ENCODE measurements at places on chromosomes 13 and 19. TPM values are rescaled to one million over a fixed set of nuclear protein-coding genes. Genes with fewer than 3 reads are reported as not detected.
A peak's percentile ranks its signal among the peaks of the same experiment; 100 is the strongest.

DNA sequence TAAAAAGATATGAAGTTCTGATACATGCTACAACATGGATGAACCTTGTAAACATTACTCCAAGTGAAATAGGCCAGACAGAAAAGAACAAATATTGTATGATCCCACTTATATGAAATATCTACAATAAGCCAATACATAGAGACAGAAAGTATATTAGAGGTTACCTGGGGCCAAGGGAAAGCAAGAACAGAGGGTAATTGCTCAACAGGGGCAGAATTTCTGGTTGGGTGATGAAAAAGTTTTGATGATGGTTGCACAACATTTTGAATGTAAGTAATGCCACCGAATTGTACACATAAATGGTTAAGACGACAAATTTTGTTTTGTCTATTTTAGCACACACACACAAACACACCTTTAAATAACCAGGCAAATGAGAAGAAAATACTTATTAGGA lies 268.4 kb downstream of the FOXO1 start:
- DNase-seq: no peak

N4BP2L1 gene
- 1.9 TPM for total RNA-seq

LYPD3 gene
- total RNA-seq: 0.36 TPM

- DNase-seq: peak; percentile 38
Observed at GRCh38 chr19:926589-927350, 935 bp downstream of the ARID3A start.

DNA sequence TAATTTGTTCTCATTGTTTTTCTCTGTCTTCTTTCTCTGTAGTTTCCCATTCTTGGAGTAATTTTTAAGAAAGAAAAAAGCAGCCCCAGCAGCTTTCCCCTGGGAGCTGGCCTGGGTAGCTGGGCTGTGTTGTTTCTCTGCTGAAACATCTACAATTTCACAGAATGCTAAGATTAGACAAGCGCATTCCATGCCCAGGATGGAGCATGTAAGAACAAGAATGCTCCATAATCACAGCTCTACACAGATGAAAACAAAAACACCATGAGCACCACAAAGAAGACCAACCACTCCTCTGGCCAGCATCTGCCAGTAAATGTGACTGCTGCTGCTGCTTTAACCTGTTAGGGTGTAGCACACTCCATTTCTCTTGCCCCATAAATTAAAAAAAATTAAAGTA lies 239.2 kb upstream of the SLITRK1 start:
- DNase-seq: peak; percentile 43

GRCh38 chr13:77222909-77223308 lies 104.0 kb downstream of the MYCBP2 start:
- DNase-seq: no peak

DNA sequence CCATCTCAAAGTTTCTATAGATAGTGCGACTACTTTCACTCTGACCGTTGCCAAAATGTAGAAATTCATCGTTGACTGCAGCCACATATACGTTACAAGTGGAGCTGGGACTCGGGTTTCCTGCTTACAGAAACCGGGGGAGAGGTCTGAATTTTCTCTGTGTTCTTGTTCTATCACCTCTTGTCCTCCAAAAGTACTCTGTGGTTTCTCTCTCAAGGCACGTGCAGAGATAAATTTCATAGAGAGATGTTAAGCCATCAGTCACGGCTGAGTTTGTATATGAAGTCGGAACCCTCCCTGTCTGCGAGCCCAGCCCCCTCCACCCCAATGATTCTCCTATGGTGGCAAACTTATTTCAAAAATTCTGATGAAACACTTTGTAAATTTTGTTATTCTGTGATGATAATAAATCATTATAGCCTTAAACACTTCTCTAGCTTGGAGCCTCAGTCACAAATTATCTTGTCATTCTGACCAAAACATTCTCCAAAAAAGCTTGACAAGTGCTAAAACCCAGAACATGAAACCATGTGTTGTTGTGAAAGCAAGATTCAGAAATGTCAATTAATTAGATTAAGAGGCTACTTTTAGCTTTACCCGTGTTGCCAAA lies 87.5 kb downstream of the TSHZ3 start:
- peak; percentile 56 for DNase-seq

ZNF584 gene
- total RNA-seq: 17.1 TPM

MTUS2 gene
- 0.36 TPM for total RNA-seq

DNA sequence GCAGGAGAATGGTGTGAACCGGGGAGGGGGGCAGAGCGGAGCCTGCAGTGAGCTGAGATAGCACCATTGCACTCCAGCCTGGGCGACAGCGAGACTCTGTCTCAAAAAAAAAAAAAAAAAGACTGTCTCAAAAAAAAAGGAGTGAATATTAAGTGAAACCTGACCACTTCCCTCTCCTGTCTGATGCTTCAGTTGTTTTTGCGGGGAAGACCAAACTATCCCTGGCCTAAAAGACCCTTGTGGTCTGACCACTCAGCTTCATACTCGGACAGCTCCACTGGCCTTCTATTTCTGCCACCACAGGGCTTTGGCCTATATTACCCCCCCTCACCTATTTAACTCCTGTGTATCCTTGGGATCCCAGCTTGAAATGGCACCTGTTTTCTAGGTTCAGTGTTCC lies 2.3 kb downstream of the CLASRP start:
- DNase-seq: no peak

CILP2 gene
- 2.5 TPM for total RNA-seq

DNA sequence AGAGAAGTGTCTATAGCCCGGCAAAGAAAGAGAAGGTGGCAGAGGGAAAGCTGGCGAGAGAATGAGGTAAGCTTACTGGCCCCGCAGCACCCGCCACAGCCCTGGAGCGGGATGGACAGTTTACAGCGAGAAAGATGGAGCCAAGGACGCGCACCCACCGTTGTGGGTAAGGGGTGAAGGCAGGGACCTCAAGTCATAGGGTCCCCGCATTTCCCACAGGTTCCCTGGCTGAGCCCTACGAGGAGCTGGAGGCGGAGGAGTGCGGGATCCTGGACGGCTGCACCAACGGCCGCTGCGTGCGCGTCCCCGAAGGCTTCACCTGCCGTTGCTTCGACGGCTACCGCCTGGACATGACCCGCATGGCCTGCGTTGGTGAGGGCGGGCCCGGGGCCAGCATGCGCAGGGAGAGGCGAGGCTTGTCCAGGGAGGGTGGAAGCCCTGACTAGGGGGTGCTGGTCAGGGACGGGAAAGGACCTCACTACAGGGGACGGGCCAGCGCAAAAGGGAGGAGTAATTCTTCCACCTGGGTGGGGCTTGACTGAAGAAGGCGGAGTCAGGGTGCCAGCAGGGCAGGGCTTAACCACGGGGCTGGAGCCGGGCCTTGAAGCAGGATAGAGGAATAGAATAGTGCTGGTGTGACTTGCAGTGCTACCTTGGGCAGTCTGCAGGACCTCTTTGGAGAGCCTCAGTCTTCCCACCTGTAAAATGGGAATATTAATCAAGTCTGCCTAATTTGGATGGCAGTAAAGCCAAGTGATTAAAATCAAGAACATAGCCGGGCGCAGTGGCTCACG lies 26.5 kb downstream of the LTBP4 start:
- no peak for DNase-seq

GRCh38 chr13:102376318-102376717 lies 25.5 kb downstream of the FGF14 start:
- DNase-seq: no peak

DNA sequence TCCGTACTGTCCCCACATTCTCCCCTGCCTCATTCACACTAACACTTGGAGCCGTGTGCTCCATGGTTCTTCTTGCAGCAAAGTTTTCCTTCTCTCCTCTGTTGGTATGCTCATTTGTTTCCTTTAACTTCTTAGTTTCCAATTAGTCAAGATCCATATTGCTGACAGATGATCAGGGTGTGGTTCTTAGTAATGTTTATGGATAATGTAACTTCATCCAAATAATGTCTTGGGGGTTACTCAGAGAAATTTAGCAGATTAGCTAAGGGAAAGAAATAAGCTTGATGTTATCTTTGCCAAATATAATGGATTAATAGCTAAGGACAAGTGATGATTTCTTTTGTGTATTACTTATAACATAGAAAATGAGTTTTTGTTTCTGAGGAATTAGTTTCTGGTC lies 174.4 kb downstream of the NUFIP1 start:
- no peak for DNase-seq

GRCh38 chr19:13128583-13128982 lies 10.5 kb downstream of the NACC1 start:
- no peak for DNase-seq

GRCh38 chr19:52665529-52665928 lies 27.4 kb upstream of the ZNF83 start:
- DNase-seq: no peak

- peak; percentile 1 for DNase-seq
Observed at GRCh38 chr19:56639217-56639616, 3.7 kb upstream of the SMIM17 start.

DNA sequence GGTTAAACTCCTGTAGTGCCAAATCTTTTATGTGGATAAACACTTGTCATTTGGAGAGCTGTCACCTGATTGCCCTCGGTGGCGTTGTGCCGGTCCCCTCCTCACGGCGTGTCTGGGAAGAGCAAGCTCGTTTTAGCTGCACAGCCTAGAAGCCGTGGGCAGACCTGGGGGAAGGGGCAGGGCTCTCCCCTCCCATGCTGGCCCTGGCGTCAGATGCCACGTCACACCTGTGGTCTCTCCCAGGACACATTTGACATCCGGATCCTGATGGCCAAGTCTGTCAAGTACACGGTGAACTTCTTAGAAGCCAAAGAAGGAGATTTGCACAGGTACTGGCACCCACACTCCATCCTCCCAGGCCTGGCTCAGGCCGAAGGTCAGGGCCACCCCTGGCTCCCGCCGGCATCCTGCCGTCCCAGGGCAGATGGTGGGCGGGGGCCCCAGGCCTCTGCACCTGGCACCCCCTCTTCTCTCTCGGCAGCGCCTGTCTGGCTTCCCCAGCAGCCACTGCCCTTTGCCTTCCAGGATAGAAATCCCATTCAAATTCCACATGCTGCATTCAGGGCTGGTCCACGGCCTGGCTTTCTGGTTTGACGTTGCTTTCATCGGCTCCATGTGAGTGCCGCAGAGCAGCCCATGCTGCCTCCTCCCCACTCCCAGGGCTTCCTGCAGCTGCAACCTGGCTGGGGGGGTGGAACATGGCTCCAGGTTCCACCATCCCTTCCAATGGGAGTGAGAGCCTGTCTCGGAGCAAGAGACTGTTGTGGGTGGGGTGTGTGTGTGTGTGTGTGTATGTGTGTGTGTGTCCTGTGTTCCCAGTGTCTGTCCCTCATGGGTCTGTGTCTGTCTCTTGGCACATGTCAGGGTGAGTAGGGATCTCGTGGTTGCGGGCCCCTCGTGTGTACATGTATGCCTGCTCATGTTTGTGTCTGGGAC lies 8.8 kb downstream of the YIPF2 start:
- DNase-seq: no peak

FUZ gene
- 23.5 TPM for total RNA-seq

- DNase-seq: no peak
Observed at GRCh38 chr19:5865772-5866171, 4.6 kb downstream of the FUT5 start.

DNA sequence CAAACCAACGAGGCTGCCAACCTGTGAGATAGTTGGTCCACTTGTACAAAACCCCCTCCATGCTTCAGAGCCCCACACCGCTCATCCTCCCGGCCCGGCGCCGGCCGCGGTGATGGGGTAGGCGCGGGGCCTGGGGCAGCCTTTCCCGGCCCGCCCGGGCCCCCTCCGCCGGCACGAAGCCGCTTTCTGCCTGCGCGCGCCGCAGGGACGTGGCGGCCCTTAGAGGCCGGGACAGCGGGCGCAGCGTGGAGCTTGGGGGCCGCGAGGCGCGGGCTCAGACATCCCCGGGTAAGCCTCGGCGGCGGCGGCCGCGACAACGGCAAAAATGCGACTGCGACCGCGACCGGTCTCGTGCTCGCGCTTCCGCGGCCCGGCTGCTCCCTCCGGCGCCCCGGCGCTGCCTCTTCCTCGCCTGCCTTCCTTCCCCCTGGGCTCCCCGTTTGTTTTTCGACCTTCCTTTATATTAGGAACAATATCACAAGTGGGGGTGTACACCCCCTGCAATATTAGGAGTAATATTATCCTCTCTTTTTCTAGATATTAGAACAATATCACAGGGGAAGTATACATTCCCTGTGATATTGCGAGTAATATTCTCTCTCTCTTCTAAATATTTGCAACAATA lies 53.9 kb upstream of the CEACAM21 start:
- no peak for DNase-seq

DNA sequence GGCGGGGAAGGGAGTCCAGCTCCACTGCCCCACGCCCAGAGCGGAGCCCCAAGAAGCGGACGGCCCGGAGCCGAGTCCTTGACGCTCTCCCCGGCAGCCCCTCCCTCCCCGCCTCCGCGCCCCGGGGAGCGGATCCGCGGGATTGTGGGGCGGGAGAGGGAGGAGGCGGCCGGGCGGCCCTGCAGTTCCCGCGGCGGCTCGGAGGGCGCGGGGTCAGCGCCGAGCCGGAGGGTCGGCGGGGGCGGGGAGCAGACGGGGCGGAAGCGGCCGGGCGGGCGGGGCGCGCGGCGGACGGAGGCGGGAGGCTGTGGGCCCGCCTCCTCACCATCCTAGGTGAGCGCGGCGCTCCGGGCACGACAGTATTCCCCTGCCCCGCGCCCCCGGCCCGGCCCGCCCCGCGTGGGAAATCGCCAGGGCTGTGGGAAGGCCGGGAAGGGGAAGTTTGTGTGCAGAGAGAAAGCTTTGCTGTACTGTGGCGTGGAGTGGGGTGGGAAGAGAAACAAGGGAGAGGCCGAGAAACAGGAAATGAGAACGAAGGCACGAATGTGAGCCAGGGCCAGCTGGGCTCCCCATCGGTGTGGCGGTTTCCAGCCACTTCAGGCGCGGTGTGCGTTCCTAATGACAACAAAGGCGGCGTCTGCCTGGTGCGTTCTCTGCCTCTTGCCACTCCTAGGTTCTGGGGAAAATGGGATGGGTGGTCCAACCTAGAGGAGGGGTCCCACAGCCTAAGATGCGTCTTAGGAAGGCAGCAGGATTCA lies 1.3 kb upstream of the KLF12 start:
- DNase-seq: peak; percentile 58

GRCh38 chr13:39970177-39970846 lies 314.9 kb downstream of the COG6 start:
- no peak for DNase-seq

DNA sequence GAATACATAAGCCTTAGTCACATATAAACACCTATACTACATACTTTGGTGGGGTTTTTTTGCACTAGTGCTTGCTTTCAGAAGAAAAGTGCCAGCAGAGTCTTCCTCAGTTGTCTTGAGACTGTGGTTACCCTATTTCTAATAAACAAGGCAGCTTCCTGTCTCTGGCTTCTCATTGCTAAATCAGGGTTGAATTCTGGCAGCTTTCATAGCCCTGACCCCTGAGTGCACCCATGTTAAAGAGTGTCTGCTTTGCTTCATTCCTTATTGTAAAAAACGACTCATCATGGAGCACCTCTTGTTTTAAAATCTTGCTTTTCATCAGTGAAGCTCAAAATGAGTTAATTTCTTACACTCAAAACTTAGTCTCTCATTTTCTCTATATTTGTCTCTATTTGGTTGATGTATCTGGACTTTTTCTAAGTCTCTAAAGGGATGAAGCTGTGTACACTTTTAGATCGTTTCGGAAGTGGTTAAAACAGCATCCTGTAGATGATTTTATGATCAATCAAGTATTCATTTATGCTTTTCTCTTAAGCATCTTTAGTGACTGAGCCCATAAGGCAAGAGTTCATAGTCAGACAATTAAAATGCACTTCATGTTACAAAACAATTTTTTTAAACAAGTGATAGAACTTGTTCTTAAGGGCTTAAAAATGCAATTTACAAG lies 72.1 kb downstream of the KLF12 start:
- peak; percentile 67 for DNase-seq
